ENCODE measurements at places on chromosomes 3 and 15. TPM values are rescaled to one million over a fixed set of nuclear protein-coding genes. Genes with fewer than 3 reads are reported as not detected.

DNA sequence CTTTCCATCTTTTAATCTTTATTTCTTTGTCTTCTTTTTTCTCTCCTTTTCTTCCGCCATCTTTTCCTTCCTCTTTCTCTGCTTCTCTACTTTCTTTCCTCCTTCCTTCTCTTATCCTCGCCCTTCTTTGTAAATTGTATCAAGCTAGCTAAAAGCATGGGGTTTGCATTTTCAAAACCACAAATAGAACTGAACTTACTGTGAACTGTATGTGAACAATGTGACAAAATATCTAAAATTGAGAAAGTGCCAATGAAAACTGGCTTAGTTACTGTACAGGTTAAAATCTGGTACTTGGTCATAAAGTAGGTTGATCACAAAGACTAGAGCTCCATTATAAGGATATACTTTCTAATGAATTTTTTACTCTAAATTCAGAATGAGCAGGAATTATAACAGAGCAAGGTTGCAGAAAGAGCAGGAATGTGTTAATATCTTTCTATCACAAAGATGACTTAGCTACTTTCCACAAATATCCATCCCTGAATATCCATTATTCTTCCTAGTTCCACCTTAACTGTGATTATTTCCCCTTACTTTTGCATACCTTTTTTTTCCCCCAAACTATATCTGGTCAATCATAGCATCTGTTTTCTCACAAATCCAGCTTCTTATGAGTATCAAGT is 122.4 kb downstream of the LSAMP start:
- DNase-seq, result no peak

Gene EPHB3
- 0.52 TPM for polyA plus RNA-seq

DNA sequence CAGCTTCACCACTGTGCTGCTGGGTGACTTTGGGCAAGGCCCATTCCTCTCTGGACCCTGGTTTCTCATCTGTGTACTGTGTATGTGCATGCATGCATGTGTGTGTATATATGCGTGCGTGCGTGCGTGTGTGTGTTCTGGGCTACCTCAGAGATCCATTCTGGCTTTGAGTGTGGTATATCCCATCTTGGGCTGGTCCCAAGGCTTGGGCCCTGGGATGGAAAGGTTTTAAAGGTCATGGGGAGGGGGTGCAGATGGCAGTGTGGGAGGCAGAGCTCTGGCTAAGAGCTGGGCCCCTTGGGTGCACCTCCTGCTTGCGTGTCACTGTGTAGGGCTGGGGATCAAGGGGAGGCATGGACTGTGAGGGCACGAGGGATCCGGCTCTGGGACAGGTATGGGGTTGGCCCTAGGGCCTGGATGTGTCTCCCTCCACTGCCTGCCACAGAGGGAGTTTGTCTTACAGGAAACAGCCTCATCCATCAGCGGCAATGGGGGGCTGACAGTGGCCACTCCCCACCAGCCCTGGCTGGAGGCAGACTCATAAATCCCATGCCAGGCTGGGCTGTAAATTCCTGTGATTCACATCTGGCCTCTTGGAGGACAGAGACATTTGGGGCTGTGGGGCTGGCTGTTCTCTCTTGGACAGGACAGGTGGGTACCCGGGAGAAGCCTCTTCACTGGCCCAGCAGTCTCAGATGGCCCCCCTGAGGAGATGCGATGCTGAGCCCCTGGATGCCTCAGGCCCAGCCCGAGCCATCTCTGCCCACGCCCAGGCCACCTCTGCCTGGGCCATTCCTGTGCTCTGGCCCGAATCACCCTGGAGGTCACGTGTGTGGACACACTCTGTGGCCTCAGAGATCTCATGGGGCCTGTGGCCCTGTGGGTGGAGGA is 21.4 kb upstream of the CSPG4 start:
- peak; percentile 43 for DNase-seq

DNA sequence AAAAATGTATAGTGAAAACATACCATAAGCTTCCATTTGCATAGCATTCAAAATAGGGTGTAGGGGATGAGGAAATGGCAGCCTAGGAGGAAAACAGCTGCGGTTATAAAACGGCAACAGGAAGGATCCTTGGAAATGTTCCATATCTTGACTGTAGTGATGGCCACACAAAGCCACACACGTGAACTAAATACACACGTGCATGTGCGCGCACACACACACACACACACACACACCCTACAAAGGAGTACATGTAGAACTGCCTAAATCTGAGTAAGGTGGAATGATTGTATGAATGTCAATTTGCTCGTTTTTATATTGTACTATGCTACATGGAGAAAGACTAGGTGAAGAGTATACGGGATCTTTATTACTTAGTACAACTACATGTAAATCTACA is 3.9 kb upstream of the IREB2 start:
- DNase-seq, result no peak

GRCh38 chr15:31173790-31174450 is 72.4 kb upstream of the TRPM1 start:
- no peak for DNase-seq
